ENCODE measurements at places on chromosomes 16 and 17.

- DNase-seq: peak; percentile 77
Observed at GRCh38 chr16:53131363-53132071, 76.7 kb downstream of the CHD9 start.

DNA sequence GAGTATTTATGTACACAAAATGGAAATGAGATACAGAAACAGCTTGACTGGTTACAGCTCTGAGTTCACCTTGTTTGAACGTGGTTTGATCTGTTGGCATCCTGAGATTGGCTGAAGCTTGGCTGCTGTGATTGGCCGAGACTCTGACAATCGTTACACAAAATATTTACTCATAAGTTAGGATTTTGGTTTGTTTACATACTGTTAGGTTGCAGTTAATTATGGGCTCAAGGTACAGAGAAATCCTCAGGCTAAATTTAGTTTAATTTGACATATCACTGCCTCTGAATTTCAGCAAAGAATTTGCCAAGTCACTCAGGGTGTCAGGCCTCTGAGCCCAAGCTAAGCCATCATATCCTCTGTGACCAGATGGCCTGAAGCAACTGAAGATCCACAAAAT lies 227.3 kb downstream of the COPRS start:
- DNase-seq: no peak

DNA sequence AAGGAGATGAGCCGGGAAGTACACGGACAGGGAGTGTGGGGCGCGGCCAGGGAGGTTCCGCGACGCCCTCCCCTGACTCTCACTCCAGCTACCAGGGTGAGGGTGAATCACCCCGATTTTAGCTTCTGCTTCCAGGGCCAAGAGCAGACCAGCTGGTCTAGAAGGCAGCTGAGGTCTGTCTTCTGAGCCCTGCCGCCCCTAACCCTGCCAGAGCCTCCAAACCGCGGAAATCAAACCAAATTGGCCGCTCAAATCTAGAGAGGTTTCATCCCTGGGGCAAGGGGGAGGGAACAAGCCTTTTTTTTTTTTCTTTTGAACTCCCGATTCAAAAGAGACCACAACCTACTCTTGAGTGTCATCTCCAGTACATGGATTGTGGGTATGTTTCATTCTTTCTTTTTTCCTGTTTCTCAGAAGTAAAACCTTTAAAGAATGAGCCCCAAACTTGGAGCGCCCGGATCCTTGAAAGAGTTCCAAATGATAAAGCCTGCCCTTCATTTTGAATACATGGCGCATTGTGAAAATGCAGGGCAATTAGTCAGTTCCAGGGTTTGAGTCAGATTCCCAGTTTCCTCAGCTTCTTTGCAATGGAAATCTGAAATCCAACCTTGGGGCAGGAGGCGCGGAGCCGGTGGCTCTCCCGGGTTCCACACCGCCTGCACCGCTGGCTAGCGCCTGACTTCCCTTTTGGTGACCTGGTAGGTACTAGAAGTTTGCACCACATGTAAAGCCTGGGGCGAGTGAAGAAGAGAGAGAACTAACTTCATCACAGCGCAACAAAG lies 16.5 kb upstream of the ZFHX3 start:
- DNase-seq: peak; percentile 81

DNA sequence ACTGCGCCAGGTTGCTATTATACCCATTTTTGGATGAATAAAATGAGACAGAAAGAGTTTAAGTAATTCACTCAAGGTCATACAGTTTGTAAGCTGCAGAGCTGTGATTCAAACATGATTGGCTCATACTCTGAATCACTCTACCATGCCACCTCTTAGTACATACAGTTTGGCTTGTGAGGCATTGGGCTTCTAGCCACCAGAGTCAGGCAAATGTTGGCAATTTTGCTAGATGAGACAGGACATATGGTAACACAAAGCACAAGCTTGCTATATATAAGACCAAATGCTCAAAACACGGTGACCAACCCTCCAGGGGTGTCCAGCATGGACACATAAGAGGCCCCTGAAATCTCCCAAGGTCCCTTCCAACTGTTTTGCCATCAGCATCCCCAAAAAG lies 236.0 kb upstream of the IRX5 start:
- DNase-seq: no peak

DNA sequence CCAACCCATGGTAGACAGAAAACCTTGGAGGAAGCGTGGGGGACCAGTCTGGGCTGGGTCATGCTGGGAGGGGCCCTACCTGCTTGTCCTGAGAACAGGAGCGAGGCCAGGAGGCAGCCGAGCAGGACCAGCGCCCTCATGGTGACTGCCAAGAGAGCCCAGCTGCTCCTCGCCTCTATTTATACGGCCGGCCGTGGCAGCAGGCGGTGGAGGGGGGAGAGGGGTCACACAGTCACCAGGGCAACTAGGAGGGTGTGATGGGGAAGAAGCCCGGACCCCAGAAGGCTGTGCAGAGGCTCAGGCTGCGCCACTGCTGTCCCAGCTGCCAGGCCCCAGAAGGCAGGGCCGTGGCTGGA lies at the start of gene SRL:
Gene SRL, minus strand, starts transcription at position 153 of the 356 bp plus-strand sequence. Its CDS starts 13 bp downstream, at position 140.
- no peak for DNase-seq

DNA sequence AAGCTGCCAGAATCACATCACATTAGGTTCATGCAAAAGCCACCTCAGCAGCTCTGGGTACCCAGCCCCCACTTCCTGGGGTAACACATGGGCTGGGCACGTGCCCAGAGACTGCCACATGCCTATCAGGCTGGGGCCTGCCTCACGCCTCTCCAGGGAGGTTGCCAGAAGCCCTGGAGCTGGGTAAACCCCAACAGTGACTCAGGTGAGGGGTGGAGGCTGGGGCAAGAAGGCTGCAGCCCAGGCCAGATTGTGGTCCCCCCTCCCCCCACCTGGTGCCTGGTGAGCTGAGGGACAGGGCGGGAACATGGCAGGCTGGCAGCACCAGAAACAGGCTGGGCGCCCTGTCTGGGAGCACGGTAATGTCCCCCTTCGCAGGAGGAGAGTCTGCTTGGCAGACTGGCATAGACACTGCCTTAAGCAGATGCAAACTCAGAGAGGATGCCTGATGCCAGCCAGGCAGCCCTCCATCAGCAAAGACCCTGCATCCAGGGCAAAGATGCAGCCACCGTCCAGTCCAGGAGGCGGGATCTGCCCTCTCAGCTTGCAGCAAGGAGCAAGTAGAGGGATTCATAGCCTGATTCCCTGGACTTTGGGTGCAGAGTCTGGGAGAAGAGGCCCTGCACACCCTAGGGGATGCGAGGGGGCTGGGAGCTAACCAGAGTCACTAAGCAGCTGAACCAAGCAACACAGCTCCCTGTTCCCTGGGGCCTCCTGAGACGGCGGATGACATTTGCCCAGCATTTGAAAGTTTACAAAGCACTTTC lies 28.8 kb downstream of the NGFR start:
- no peak for DNase-seq

DNA sequence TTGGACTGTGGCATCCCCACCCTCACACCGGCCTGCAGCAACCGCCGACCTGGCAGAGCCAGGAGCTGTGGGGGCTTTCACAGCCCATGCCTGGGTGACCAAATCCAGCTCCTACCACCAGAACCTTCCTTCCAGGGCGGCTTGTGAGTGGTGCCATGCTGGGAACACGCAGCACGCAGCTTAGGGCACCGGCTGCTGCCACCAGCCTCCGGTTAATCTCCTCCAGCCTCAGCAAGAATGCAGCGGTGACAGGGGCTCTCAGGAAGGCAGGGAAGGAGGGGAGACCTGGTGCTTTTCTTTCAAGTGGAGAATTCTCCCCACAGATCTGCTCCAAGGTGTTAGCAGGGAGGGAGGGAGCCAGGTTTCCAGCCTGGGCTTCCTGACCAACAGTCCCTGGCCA lies 32.3 kb upstream of the ANKRD40CL start:
- DNase-seq: no peak

- no peak for DNase-seq
Observed at GRCh38 chr17:14429084-14429483, 128.2 kb downstream of the HS3ST3B1 start.

- no peak for DNase-seq
Observed at GRCh38 chr16:73891129-73891542, 405.5 kb upstream of the PSMD7 start.

DNA sequence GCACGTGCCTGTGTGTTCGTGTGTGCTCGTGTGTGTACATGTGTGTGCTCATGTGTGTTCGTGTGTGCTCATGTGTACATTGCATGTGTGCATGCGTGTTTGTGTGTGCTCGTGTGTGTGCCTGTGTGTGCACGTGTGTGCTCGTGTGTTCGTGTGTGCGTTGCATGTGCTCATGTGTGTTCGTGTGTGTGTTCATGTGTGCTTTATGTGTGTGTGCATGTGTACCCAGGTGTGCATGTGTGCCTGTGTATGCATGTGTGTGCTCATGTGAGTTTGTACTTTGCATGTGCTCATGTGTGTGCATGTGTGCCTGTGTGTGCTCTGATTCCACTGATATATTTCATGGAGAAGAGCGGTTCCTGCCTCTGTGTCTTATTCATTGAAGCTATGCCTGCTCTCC lies 265.5 kb downstream of the FOXL1 start:
- no peak for DNase-seq

GRCh38 chr17:78745407-78746088 lies 36.5 kb downstream of the CYTH1 start:
- no peak for DNase-seq

GRCh38 chr17:65485388-65486299 lies 75.8 kb downstream of the AXIN2 start:
- DNase-seq: peak; percentile 48

DNA sequence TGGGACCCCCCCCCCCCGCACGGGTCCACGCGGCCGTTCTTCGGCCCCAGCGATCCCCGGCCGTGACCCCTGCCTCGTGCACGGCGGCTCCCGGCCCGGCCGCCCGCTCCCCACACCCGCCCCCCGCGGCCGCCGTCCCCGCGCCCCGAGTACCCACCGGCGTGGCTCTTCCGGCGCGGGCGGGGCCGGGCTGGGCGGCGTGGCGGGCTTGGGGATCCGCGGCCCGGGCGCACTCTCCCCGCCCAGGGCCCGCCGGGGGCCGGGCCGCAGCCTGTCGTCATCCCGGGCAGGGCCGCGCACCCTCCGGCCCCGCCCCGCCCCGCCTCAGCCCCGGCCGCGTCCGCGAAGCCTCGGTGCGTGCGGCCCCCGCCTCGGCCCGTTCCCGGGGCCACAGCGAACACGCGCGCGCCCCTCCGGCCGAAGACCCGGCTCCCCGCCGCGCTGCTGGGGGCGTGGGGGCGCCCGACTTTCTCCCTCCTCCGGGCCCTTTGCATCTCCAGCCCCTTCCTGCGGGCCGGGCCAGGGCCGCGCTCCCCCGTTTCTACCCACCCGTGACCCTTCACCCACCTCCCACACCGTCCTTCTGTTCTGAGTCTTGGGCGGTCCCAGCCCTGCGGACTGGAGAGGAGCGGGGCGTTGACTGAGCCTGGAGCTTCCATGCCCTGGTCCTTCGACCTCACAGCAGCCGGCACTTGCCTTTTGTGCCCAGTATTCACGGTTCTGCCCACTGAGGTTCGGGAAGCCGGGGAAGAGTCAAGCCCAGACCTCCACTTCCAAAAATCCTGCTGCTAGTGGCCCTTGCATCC lies 840 bp downstream of the MYO1C start:
- peak; percentile 95 for DNase-seq

DNA sequence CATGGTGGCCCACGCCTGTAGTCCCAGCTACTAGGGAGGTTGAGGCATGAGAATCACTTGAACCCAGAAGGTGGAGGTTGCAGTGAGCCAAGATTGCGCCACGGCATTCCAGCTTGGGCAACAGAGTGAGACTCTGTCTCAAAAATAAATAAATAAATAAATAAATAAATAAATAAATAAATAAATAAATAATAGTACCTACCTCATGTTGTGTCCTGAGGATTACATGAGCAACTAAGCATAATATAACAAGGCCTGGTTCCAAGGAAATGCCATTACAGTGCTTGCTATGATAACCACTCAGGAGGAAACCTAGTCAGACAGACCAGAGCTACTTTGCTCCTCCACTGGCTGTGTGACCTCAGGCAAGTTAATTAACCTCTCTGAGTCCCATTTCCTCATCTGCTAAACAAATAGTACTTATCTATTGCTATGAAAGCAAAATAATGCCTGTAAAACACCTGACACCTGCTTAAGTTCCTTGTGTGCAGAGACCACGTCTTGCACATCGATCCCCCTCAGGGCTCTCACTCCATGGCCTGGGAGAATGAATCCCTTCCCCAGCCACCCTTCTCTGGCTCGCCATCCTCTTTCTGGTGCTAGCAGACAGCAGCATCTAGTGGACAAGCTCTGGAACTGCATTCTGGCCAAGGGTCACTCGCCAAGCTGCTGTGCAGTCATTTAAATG lies 7.5 kb downstream of the EPOP start:
- peak; percentile 89 for DNase-seq

DNA sequence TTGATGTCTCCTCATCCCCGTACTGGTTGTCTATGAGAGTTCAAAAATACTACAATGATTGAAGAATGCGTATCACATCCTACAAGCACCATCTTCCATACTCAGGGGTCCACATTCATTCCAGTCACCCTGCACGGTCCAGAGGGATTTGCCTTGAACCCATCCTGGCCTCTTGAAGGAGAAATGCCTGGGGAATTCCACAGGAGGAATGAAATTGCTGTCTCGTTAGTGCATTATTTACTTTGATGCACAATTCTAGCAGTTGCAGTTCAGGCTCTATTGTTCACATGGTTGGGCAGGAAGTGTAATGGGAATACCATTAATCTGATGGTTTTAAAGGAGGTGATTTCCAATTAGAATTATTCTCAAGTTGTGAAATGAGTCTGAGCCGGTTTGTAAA lies 369.1 kb upstream of the XYLT1 start:
- no peak for DNase-seq

- DNase-seq: no peak
Observed at GRCh38 chr16:3598236-3598635, 13.2 kb downstream of the SLX4 start.

- peak; percentile 52 for DNase-seq
Observed at GRCh38 chr16:71807905-71808592, 585 bp downstream of the AP1G1 start.

- DNase-seq: peak; percentile 5
Observed at GRCh38 chr17:28240688-28241340, 78.2 kb upstream of the TMEM97 start.

DNA sequence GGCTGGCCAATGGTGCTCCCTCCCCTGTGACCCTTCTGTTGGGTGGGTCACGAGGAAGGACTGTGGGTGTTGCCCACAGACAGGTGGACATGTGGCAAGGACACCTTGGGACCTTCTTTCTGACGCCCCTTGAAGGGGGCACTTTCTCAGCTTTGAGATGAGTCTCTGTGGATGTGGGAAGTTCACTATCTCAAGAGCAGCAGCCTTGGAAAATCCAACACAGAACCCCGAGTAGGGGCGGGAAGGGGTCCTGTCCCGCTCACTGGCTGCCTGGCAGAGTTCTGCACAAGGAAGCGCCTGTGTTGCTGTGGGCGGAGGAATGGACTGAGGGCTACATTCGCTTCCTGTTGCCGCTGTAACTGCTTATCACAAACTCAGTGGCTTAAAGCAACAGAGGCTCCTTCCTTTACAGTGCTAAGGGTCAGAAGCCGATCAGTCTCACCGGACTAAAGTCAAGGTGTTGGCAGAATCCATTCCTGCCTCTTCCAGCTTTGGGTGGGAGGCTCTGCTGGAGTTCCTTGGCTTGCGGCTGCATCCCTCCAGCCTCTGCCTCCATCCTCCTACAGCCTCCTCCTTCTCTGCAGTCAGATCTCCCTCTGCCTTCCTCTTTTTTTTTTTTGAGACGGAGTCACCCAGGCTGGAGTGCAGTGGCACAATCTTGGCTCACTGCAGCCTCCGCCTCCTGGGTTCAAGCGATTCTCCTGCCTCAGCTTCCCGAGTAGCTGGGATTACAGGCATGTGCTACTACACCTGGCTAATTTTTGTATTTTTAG lies 305.2 kb downstream of the SEC14L1 start:
- no peak for DNase-seq

All from AG20443 (cell line).